CD4-positive, alpha-beta T cell treated with Interleukin-15 for 4 hours (primary cell): ENCODE measurements at places on chromosomes 4 and X.

GRCh38 chrX:135513130-135513515 lies 7.3 kb upstream of the INTS6L start:
- DNase-seq = no peak

GRCh38 chrX:115284877-115285276 lies 4.6 kb upstream of the LUZP4 start:
- DNase-seq = no peak

GRCh38 chr4:104930298-104930697 lies 216.4 kb upstream of the TET2 start:
- DNase-seq = no peak

- no peak for DNase-seq
These were observed 90.7 kb downstream of the WDFY3 start for GRCh38 chr4:84875636-84876371.

GRCh38 chr4:70577220-70577927 lies 14.7 kb upstream of the AMBN start:
- DNase-seq = no peak
